NCI-H1105 treated with DMSO at 0.1 percent for 48 hours (cell line): ENCODE measurements at places on chromosomes 7 and 10.
A peak's percentile ranks its signal among the peaks of the same experiment; 100 is the strongest.

DNA sequence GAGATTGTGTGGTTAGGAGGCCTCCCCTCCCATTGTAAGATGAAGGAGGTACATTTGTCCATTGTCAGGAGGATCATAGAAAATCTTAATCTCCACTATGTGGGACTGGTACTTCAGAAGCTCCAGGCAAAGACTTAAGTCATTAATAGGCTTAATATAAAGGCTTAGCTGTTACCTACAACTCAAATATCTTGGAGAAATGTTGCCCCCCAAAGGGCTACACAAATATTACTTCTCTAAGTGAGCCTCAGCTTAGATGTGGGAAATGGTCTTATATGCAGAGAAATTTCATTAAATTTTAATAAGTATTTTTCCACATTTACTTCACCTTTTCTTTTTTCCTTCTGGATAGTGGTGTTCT lies 27.2 kb downstream of the TAS2R41 start:
- no peak for DNase-seq

- DNase-seq: no peak
Measured at GRCh38 chr7:144487901-144488300, 84.4 kb upstream of the NOBOX start.

- no peak for DNase-seq
Measured at GRCh38 chr7:134246761-134247160, 70.0 kb downstream of the SLC35B4 start.

GRCh38 chr7:128255271-128255670 lies 14.2 kb downstream of the LEP start:
- DNase-seq: no peak

GRCh38 chr10:110398419-110399105 lies 93.8 kb upstream of the SMNDC1 start:
- DNase-seq: no peak

GRCh38 chr10:70784471-70784870 lies 706 bp downstream of the TBATA start:
- DNase-seq: no peak

- DNase-seq: no peak
Measured at GRCh38 chr10:21076381-21076780, 179.3 kb upstream of the NEBL start.

- DNase-seq: peak; percentile 37
Measured at GRCh38 chr10:90180886-90181691, 479.7 kb downstream of the KIF20B start.

DNA sequence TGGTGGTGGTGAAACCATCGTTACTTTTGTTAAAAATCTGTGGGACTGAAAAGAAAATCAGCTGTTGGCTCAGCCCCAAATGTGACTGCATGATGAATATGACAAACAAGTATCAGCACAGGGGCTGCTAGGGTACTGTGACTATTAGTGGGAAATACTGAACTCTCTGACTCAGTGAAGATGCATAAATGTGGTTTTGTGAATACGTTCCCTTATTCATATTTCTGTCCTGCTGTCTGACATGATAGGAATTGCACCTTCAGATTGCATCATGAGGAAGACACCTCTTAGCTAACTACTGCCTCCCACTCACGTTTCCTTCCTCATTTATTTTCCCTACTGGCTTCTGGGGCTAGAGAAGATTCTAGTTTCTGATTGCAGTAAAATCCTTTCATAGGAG lies 1.4 kb downstream of the CLEC5A start:
- no peak for DNase-seq

GRCh38 chr10:92901819-92902251 lies 53.5 kb downstream of the EXOC6 start:
- no peak for DNase-seq

GRCh38 chr7:77473229-77474005 lies 57.3 kb upstream of the GSAP start:
- DNase-seq: no peak

DNA sequence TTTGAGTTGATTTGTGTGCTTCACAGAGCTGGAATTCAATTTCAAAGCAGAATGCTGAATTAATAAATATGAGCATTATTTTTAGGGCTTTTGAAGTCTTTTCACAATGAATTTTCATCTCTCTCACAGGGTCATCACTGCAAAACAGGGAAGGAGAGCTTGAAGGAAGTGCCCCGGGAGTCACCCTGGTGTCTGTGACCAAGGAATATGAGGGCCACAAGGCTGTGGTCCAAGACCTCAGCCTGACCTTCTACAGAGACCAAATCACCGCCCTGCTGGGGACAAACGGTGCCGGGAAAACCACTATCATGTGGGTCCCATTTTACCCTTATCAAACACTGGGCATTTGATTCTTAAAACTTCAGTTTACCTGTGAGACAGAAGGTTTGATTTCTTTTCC lies 217.7 kb downstream of the ABCA13 start:
- DNase-seq: no peak

DNA sequence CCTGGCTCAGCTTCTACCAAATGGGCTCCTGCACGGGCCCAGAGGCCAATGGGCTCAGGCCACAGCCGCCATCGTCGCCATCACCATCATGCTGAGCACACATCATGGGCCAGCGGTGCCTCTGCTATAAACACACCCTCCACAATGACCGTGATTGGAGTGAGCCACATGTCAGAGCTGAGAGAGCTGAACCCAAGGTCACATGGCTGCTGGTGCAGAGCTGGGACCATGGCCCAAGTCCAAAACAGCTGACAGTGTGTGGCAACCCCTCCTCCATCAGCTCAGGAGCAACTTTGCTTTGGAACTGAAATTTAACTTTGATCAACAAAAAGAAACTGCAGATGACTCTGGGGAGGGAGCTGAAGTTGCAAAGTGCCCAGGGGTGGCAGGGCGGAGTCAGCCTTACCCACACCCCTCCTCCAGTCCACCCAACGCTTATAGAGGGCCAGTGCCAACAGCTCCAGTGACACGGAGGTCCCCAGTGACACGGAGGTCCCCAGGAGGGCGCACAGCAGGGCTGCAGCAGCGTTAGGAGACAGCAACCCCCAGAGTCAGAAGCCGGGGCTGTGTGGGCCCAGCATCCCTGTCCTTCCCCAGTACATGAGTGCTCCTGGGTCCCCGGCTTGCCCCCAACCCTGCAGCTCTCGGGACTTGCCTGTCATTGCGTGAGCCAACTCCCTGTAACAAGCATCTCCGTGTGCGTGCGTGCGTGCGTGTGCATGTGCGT lies 249.6 kb downstream of the ELFN1 start:
- DNase-seq: no peak

- DNase-seq: no peak
Measured at GRCh38 chr10:119409906-119410305, 132.6 kb downstream of the RGS10 start.

GRCh38 chr10:68955832-68956532 lies at the start of gene DDX21:
TSS of gene DDX21 (plus strand) at chr10:68956170. CDS start at chr10:68956226, 56 bp downstream.
- peak; percentile 71 for DNase-seq
